Activated CD4-positive, CD25-positive, alpha-beta regulatory T cell treated with anti-CD3 and anti-CD28 coated beads, Interleukin-2, amount 50 U/mL, for 24 hours (primary cell): ENCODE measurements at places on chromosomes 6 and 20.

GRCh38 chr6:25934735-25935313 is 4.3 kb upstream of the SLC17A2 start:
- no peak for ATAC-seq

GRCh38 chr6:166989427-166990032 is 9.7 kb upstream of the CEP43 start:
- peak; percentile 64 for ATAC-seq

DNA sequence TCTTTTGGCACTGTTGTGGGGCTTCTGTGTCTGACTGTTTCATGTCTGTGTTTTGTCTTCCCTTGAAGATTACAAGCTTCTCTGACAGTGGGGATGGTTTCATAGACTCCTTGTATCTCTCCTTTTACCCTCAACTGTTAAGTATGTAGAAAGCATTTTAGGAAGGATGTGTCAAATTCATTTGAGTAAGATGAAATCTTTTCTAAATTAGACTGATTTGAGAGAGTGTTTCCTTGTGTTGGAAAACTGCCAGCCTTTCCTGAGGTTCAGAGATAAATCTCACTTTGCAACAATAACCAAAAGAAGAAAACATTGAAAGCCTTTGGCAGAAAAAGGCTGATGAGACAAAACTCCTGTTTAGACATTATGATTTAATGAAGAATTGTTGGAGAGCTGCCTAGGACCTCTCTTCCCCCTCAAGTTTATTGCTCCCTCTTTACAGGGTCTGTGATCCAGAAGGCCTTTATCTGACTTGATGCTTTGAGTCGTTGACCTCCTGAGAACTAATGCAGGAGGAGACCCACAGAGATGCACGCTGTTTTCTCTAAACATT is 68.3 kb downstream of the ANKS1A start:
- no peak for ATAC-seq

GRCh38 chr20:1313236-1313964 is 15.5 kb downstream of the SDCBP2 start:
- ATAC-seq = peak; percentile 72

- ATAC-seq = peak; percentile 93
Observed at GRCh38 chr20:43666376-43667328, at the start of gene MYBL2. MYBL2 (plus strand) TSS chr20:43667114; CDS start chr20:43667284, 170 bp downstream.

GRCh38 chr20:22805219-22805618 is 220.8 kb upstream of the FOXA2 start:
- no peak for ATAC-seq

- ATAC-seq = peak; percentile 74
Observed at GRCh38 chr6:87473419-87473903, 687 bp downstream of the SLC35A1 start.

DNA sequence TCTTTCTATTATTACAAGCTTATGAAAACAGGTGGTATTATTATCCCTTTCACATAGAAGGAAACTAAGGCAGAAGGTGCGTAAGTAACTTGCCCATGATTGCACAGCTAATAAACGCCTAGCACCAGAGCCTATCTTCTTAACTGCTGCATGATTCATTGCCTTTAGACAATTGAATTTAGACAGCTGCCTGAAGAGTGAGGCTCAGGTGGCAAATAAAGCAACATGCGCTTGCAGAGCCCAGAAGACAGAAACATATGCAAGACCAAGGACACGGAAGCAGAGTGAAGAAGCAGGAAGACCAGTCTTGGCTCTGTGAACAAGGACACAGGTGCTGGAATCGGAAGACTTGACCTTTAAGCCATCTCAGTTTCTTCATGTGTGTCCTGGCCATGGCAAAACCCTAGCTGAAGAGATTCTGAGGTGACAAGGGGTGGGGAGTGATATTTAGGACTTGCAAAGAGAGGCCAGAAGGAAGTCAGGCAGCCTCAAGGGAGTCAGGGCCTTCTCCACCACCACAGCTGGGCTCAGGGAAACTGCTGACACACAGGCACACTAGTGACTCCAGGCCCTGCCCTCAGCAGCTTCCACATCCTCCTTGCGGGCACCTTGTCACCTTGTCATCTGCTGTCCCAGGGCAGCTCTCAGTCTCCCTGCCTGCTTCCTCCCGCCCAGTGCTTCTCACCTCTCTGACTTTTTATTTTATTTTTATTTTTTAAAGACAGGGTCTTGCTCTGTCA is 91.7 kb upstream of the SLC22A16 start:
- no peak for ATAC-seq

DNA sequence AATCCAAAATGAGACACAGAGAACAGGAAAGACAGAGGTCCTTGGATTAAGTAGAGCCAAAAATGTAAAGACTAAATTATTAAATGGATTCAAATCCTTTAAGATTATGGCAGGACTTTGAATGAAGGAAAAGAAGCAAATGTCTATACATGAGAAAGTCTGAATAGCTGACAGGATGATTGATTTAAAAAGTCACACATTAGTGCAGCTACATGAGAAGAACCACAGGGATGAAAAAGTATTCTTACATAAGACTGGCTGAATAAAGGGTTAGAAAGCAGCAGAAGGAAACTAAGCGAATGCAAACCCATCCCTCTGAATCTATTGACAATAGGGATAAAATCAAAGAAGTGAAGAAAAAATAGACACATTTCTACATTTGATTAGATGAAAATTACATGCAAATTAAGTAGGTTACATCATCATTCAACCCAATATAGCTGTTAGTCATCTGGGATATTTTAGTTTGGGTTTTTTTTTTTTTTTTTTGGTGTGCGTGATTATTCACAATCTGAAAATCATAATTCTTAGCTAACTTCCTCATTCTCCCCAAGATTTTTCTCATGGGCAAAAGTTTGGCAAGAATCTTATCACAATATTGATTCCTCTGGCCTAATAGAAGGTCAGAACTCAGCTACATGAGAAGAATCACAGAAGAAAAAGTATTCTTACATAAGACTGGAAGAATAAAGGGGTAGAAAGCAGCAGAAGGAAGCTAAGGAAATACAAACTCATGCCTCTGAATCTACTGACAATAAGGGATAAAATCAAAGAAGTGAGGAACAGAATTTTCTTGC is 845.4 kb downstream of the HACE1 start:
- no peak for ATAC-seq

DNA sequence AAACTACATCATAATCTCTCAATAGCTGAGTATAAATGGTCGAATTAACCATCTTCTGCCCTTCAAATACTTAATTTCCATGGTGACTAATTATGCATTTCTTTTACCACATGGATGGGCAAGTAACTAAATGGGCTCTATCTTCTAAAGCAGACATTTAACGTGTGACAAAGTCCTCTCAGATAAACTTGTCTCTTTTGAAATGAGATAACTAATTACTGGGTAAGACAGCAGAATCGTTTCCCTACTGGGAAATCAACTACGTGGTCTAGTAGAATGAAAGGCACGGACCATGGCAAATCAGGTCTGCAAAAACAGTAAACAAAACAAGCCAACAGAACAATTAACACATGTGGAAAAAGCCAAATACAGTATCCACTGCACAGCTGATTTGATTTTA is 137.7 kb downstream of the BACH2 start:
- no peak for ATAC-seq

GRCh38 chr20:24455081-24455480 is 14.3 kb upstream of the SYNDIG1 start:
- ATAC-seq = no peak
